NCI-H1694 (cell line): ENCODE measurements at places on chromosomes 2 and 18.

- no peak for DNase-seq
Observed at GRCh38 chr2:109168716-109169115, 39.7 kb downstream of the SH3RF3 start.

DNA sequence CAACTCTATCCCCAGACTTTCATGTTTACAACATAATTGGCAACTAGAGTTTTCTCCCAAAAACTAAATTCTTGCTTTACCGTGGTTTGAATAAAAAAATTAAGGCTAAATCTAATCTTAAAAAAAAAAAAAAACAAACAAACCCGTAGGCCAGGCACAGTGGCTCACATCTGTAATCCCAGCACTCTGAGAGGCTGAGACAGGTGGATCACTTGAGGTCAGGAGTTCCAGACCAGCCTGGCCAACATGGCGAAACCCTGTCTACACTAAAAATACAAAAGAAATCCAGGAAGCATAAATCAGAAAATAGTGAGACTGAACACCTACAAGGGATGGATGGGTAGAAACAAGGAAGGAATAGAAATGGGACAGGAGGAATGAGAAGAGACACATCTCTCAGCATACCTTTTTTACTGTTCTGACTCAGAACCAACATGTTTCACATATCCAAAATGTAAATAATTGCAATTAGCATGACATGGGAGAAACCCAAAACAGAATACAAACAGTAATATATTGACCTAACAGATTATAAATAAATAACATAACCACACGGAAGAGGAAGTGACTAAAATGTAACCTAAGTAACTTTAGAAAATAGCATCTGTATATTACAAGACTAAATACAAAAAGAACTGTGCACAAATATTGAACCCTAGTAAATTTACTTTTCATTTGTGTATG is 17.5 kb downstream of the MGAT4A start:
- no peak for DNase-seq

DNA sequence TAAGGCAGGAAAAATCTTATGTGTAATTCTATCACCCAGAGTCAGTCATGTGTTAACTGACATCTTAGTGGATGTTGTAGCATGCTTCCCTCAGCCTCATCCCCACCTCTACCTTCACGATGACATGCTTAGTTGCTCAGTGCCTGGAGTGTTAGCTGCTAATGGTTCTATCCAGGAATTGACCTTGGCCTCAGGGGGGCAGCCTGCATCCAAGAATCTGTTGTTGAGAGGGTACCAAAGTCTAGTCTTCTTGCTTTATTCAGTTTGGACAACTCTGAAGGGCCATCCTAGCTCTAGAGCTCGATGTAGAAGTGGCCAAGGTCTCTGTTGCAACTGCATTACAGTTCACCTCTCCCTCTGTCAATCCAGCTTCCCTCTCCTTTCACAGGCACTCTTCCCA is 61.2 kb downstream of the ACYP2 start:
- DNase-seq: peak; percentile 34

GRCh38 chr2:43324259-43325106 is 98.1 kb upstream of the ZFP36L2 start:
- DNase-seq: no peak

- no peak for DNase-seq
Observed at GRCh38 chr2:13193075-13193474, 476.3 kb downstream of the TRIB2 start.

- DNase-seq: peak; percentile 27
Observed at GRCh38 chr2:166373951-166374350, 1.8 kb downstream of the SCN9A start.

DNA sequence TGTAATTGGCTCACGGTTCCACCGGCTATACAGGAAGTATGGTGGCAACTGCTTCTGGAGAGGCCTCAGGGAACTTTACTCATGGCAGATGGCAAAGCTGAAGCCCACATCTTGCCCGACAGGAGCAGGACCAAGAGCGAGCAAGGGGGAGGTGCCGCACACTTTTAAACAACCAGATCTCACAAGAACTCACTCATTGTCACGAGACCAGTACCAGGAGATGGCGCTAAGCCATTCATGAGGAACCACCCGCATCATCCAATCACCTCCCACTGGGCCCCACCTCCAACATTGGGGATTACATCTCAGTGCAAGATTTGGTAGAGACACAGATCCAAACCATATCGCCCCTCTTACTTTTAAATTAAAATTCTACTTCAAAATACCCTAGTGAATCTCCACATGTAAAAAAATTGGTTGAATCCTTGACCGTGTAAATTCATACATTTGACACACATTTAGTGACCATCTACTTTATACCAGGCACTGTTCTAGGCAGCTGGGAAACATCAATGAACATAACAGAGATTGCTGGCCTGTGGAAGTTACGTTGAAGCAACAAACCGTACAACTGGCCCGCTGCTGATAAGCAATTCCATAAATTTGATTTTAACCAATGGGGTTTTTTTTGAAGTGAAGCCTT is 87.6 kb downstream of the ALPK2 start:
- DNase-seq: no peak

GRCh38 chr2:241532733-241533601 is 24.6 kb upstream of the STK25 start:
- no peak for DNase-seq

DNA sequence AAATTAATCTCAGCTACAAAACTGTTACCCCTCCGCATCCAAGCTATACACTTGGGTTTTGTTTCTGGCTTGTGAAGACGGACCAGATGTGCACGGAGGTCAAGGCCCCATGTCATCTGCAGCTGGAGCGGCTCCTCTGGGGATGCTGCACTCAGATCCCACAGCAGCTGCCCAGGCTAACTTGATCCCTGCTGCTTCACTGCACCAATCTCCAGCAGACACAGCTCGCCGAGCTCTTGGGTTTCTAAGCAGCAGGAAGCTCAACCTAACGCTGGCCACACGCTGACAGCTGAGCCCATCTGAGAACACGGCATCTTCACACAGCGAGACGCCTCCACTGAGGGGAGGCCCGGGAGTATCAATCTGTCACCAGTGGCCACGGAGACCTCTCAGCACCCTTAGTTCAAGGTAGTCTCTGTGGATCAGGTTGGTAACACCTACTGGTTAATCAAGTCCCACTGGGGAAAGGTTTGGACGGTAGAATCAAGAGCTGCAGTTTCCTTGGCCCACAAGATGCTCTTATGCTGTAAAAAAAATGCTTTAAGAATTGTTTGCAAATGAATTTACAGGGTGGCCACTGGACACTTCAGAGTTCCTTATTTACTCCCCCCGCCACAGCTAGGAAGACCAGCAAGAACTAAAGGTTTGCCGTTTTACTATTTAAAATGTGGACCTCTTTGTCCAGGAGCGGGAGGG is 67.5 kb downstream of the EMILIN2 start:
- no peak for DNase-seq

- no peak for DNase-seq
Observed at GRCh38 chr2:223582001-223582400, 20.2 kb downstream of the SCG2 start.

GRCh38 chr2:192948316-192948715 is 753.6 kb upstream of the TMEFF2 start:
- DNase-seq: no peak

GRCh38 chr2:106561803-106562202 is 74.6 kb downstream of the CD8B2 start:
- DNase-seq: peak; percentile 51

GRCh38 chr2:198762441-198762840 is 695.3 kb downstream of the SATB2 start:
- DNase-seq: no peak

DNA sequence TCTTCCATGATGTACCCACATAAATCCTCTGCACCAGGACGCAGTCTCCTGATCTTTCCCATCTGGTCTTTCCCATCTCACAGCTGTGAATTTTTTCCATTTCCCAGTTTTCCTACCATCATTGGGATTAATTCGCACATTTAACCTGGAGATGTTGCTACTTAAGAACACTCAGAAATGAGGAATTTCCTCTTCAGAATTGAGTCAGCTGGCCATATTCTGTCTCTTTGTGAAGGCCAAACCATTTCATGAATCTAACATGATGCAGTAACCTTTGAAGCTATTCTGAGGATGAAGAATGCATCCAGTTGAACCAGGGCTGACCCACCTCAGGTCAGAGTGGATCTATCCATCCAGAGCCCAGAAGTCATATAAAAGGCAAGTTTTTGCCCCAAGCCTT is 326.8 kb downstream of the SETBP1 start:
- no peak for DNase-seq

- no peak for DNase-seq
Observed at GRCh38 chr2:36493306-36493705, 104.7 kb downstream of the FEZ2 start.

DNA sequence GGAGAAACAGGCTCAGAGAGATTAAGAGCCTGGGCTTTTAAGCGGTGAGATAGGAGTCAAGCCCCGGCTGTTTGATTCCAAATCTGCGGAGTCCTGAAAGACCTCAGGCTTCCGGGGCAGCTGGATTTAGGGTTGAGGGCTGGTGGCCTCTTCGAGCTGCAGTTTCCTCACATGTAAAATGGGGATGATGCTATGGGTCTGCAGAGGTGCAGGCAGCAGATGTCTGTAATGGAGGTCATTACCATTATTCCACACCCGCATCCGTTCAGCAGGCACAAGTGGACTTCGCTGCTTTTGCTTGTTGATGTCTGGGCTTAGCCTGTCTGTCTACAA is 175.6 kb upstream of the HS6ST1 start:
- DNase-seq: no peak

- DNase-seq: no peak
Observed at GRCh38 chr18:76564655-76565237, 69.7 kb upstream of the ZNF516 start.

- DNase-seq: no peak
Observed at GRCh38 chr2:118437501-118437900, 349.2 kb downstream of the INSIG2 start.

DNA sequence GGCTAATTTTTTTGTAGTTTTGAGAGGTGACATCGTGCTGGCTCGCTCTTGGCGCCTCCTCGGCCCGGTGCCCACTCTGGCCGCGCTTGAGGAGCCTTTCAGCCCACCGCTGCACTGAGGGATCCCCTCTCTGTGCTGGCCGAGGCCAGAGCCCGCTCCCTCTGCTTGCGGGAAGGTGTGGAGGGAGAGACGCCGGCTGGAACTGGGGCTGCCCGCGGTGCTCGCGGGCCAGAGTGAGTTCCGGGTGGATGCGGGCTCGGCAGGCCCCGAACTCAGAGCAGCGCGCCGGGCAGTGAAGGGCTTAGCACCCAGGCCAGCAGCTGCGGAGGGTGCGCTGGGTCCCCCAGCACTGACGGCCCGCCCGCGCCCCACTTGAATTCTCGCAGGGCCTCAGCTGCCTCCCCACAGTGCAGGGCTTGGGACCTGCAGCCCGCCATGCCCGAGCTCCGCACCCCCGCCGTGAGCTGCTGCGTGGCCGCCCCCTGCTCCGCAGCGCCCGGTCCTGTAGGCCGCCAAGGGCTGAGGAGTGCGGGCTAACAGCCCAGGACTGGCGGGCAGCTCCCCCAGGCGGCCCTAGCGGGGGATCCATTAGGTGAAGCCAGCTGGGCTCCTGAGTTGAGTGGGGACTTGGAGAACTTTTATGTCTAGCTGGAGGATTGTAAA is 113.2 kb upstream of the ZSWIM2 start:
- DNase-seq: no peak

DNA sequence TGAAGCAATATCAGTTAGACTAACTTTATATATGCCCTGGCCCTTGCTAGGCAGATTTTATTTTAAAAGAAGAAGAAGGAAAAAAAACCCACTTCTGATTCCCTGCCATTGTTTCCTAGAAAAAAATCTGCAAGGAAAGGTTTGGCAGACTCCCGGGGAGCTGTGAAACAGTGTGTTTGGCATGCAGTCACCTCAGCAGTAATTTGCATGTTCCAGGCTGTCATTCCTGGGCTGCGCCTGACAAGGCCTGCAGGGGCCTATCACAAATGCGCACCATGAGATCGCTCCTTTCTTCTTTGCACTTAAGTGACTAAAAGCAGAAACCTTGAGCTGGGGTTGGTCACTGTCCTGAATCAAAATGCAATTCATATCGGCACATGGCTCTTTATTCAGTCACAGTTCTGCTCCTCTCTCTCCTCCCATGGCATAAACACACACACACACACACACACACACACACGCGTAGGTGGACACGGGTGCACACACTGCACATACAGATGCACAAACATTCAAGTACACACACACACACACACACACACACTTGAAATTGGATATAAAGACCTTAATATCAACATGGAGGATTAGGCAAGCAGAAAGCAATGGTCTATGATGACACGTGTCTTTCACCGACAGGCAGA is 172.8 kb downstream of the MYT1L start:
- DNase-seq: no peak

DNA sequence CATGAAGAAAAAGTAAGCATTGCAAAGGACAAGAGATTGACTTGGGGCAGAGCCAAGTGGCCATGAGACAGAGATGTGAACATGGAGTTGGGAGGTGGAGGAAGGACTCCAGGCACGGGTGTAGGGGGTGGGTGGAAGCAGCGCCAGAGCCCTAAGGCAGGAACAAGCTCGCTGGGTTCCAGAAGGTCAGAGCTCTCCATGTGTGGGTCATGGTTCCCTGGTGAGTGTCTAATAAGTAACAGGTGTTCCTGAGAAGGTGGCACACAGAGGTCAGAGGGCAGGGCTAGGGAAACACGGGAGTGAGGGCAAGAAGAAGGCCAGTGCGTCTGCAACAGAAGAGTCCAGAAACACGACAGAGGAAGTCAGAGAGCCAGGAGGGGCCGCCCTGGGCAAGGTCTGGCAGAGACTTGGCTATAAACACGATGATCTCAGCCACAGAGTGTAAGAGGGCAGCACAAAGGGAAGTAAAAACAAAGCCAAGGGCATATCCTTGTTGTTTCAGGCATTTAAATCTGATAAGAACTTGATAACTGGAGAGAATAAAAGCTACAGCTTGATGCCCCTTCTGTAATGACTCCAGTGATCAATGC is 260.8 kb downstream of the TGIF1 start:
- DNase-seq: no peak

DNA sequence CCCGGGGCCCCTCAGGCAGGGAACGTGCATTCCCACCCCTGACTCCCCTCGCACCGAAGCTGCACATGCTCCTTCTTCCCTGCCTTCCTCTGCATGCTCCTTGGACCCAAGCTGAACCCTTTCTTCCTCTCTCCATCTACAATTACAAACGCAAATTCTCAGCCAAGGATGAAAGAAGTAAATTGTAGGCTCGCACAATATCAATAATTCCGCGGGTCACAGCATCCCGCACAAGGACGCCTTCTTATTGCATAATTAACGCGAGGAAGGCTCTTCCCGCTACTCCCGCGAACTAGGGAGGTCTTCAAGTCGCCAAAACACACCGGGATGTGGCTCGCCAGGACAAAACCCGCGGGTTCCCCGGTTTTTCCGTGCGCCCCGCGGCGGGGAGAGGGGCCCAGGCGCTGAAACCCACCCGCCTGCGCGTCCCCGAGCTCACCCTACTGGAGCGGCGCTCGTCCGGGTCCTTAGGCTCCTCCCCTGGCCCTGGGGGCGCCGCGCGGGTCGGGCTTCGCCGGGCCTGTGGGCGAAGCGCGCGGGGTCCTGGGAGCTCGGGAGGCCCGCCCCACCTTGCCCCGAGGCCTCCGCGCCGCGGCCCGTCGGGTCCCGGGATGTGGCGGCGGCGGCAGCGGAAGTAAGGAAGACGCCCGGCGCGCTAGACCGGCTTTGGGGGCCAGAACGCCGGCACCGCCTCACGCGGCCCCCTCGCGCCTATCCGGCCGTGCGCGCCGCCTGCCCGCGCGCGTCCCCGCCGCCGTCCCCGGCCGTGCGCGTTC is at the start of gene CHST10:
TSS of gene CHST10 (minus strand) at position 734 of the 776 bp plus-strand sequence. CDS start 10,993 bp downstream, outside the sequence.
- DNase-seq: peak; percentile 12

- peak; percentile 27 for DNase-seq
Observed at GRCh38 chr2:45841752-45842407, 190.4 kb downstream of the PRKCE start.
